ENCODE measurements at places on chromosomes 5 and 9.

- DNase-seq = no peak
Measured at GRCh38 chr9:130191749-130192120, 19.5 kb downstream of the NCS1 start.

GRCh38 chr5:92544596-92544995 lies 1036.4 kb downstream of the NR2F1-AS1 start:
- no peak for DNase-seq

DNA sequence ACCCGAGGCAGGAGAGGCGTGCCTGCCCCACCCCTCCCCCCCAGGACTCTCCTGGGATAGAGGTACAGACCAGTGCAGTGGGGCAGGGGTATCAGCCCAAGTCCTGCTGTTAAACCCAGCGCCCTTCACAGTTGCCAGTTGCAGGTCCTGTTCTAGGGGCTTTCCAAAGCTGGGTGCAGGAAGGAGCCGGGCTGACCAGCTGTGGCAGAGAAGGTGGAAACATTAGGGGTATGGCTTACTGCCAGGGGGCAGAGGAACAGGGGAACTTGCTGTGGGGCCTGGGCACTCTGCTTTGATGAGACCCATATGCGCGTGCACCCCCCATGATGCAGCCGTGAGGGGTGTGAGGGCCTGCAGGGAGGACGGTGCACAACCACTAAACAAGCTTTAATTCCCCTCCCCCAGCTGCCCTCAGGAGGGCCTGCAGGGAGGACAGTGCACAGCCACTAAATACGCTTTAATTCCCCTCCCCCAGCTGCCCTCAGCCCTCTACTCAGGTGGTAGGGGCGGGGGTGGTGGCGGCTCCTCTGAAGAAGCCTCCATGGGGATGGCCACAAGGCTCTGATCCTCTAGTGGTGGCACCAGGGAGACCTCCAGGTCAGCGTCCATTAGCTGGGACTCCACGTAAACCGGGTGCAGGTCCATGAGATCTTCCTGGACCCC lies 766 bp upstream of the LRRC26 start:
- DNase-seq = no peak

- DNase-seq = no peak
Measured at GRCh38 chr5:124923131-124923530, 176.7 kb upstream of the ZNF608 start.

DNA sequence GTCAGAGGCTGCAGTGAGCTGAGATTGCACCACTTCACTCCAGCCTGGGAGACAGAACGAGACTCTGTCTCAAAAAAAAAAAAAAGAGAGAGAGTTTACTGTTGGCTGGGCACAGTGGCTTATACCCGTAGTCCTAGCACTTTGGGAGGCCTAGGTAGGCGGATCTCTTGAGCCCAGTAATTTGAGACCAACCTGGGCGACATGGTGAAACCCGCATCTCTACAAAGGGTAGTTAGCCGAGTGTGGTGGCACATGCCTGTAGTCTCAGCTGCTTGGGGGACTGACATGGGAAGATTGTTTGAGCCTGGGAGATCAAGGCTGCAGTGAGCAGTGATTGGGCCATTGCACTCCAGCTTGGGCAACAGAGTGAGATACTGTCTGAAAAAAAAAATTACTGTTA lies 12.6 kb downstream of the HABP4 start:
- no peak for DNase-seq
